ENCODE measurements at places on chromosomes 1 and 21.

DNA sequence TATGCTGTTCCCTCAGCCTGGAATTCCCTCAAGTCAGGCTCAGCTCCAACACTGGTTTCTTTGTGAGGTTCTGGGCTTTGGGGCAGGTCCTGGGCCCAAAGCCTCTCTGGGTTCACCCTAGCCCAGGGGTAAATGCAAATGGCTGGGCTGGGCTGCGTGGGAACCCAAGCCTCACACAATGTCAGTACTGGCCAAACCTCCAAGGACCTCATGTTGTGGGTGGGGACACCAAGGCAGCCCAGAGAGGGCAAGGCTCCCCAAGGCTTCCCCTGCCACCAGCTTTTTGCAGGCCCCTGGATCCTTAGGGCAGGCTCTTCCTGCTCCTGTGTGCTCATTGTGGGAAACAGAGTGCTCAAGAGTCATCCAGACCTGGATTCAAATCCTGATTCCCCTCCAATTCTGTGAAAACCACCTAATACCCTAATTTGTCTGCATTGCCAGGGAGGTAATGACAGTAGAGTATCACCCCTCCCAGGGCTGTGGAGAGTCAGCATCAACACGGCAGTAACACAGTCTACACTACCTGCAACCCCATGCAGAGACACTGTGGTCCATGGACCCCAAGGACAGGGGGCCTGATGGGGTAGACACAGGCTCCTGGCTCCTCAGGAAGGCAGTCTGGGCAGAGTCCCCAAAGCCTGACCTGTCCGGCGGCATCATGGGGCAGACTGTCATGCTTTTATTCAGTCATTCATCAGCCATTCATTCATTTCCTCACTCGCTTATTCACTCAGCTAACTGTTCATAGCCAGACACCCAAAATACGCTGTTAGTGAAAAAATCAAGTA lies 85.7 kb downstream of the DMRTB1 start:
- DNase-seq: no peak

DNA sequence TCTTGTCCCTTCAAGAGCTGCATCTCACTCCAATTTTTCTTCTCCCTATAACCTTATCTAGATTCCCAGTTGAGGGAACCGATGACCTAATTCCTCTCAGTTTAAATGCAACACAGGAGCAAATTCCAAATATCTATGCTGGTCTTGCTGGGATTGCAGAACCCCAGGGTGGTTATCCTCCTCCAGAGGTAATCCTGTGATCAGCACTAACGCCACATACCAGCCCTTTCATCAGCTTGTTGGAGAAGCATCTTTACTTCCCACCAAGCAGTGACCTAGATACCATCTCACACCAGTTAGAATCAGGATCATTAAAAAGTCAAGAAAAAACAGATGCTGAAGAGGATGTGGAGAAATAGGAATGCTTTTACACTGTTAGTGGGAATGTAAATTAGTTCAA lies 52.4 kb downstream of the SAMSN1 start:
- no peak for DNase-seq

DNA sequence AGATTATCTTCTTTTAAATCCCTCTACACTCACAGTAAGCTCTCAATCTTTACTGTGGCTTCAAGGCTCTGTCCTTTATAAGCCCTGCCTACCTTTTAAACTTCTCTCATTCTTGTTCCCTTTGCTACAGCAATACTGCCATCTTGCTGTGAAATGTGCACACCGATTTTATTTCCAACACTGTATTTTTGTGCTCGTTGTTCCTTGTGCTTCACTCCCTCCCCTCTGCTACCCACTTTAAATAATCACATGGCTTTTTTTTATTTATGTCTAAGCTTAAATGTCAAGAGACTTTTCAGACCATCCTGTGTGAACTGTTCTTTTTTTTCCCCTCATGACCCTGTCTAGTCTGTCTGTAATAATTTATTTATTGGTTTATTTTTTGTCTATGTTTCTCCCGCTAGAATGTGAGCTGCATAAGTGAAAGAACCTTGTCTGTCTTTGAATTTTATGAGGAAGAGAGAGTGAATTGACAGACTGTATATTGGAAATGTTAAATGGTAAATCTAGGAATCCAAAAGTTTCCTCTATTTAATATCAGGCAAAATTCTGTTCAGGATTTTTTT lies 45.7 kb downstream of the ABCD3 start:
- DNase-seq: no peak

GRCh38 chr1:179021873-179022272 lies 3.8 kb upstream of the FAM20B start:
- DNase-seq: peak; percentile 37

- DNase-seq: no peak
These were observed 468.2 kb upstream of the VAMP3 start for GRCh38 chr1:7302873-7303272.

DNA sequence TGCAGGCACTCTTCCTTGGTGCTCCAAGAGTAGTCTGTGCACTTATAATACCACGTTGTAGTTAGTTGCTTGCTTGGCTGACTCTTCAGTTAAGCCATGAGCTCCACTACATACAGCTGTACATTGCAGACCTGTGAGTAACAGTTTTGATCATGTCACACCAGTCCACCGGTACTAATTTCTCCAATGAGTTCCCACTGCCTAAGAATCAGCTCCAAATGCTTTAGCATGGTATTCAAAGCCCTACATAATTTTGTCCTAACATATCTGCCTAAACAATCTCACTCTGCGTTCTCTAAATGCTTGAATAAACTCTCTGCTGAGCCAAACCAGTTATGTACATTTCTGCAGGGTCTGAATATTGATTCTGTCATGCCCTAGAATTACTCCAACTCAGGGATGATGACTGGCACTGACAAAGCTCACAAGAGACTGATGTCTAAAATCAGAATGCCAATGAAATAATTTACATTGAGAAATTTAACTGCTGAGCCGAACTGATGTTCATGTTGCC lies 200.7 kb downstream of the LHX8 start:
- no peak for DNase-seq

DNA sequence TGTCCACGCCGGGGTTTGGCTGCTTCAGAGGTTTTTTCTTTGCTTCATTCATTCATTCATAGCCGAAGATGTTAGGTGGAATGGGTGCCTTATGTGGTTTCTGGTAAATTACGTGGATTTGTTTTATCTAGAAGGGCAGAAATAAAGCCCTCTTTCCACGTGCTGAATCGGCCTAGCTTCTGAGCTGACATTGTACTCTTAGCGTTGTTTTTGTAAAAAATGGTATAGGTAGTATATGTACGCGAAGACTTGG lies 1.5 kb downstream of the GALNT2 start:
- no peak for DNase-seq

DNA sequence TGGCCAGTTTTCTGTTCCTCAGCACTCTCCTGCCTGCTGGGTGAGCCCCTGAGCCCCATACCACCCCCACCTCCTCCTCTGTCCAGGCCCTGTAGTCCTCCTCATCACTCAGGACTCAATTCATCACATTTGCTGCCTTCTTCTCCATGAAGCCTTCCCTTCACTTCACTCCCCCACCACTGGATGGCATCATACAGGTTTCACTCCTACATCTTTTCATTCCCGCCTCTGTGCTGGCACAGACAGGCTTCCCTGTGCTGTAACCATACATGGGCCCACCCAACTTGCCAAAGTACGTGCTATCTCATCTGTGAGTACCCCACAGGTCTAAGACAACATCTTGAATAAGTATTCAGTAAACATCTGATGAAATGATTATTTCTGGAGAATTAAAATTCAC lies 56.9 kb downstream of the SLC45A1 start:
- no peak for DNase-seq

DNA sequence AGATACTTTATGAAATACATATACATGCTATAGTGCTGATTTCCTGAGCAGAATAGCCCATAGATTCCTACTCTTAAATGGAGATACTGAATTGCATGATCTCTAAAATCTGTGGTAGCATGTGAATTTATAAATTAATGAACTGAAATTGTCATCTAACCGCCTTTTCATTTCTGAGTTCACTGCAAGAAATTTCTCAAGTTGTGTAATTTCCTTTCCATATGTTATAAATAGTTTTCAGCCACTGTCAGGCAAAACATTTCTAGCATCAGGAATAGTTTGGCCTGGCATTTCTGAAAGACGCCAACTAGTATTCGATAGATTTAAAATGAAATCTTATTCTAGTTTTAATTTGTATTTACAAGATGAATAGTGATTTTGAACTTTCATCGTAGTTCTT lies 310.1 kb downstream of the USH2A start:
- DNase-seq: no peak

DNA sequence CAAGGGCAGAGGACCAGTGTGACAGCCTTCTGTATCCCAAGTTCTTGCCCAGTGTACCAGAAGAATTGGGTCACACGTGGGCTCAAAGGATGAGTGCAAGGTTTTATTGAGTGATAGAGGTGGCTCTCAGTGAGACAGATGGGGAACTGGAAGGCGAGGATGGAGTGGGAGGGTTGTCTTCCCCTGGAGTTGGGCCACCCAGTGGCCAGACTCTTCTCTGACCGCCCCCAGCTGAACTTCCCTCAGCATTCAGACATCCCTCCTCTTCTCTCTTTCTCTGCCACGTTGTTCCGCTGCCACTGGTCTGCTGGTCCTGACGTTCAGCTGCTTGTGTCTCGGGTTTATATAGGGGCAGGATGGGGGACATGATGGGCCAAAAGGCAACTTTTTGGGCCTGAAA lies 150.1 kb upstream of the IVNS1ABP start:
- DNase-seq: no peak

- DNase-seq: peak; percentile 28
These were observed 184.1 kb downstream of the ZSCAN20 start for GRCh38 chr1:33656467-33657005.

DNA sequence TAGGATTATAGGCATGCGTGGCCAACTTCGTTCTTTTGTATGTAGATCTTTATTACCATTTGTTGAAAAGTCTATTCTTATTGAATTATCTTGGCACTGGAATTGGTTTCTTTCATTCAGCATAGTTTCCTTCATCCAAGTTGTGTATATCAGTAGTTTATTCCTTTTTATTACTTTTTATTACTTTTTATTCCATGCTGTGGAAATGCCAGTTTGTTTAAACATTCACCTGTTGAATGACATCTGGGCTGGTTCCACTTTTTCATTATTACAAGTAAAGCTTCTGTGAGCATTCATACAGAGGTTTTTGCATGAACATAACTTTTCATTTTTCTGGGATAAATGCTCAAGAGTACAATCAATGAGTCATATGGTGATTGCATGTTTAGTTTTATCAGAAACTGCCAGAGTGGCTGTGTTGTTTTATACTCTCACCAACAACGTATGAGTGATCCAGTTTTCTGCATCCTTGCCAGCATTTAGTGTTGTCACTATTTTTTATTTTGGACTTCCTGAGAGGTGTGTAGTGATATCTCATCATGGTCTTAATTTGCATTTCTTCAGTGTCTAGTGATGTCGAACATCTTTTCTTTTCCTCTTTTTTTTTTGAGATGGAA lies 28.6 kb downstream of the PTPRU start:
- no peak for DNase-seq

DNA sequence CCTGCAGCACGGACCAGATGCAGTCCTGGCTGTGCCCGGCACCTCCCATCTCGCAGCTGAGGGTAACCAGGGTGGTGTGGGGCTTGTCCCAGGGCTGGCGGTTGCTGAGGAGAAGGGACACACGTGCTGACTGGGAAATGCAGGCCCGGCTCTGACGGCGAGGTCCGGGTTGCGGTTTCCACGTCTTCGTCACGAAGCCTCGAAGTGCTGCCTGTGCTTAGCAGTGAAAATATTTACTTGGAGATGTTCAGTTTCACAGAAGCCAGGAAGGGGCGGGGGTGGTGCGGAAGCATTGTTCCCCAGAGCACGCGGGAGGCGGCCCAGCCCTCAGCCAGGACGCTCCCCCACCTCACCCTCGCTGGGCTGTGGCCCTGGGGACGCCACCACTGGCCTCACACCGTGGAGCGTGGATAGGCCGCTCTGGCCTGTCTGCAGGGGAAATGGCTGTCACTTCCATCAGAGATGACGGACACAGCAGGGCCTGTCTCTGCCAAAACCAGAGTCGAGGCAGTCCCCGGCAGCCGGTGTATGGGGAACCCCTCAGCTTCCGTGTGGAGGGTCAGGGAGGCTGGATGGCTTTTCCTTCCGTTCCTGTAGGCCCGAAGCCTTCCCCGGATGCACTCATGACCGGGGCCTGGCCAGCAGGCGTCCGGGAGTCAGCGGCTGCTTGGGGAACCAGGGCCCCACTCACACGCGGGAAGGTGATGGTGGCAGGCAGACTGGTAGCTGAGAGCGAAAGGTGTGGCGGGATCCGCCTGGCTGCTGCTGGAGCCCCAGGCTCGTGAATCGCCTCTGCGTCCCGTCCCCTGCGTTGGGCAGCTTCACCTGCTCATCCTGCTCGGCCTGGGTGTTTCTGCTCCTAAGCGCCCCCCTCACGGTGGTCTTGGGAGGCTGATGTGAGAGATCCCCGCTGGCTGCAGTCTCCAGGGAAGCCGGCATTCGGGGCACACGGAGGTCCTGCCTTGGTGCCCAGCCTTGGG lies 14.7 kb upstream of the POFUT2 start:
- DNase-seq: no peak

GRCh38 chr1:92968138-92969032 lies 7.1 kb upstream of the DIPK1A start:
- no peak for DNase-seq

DNA sequence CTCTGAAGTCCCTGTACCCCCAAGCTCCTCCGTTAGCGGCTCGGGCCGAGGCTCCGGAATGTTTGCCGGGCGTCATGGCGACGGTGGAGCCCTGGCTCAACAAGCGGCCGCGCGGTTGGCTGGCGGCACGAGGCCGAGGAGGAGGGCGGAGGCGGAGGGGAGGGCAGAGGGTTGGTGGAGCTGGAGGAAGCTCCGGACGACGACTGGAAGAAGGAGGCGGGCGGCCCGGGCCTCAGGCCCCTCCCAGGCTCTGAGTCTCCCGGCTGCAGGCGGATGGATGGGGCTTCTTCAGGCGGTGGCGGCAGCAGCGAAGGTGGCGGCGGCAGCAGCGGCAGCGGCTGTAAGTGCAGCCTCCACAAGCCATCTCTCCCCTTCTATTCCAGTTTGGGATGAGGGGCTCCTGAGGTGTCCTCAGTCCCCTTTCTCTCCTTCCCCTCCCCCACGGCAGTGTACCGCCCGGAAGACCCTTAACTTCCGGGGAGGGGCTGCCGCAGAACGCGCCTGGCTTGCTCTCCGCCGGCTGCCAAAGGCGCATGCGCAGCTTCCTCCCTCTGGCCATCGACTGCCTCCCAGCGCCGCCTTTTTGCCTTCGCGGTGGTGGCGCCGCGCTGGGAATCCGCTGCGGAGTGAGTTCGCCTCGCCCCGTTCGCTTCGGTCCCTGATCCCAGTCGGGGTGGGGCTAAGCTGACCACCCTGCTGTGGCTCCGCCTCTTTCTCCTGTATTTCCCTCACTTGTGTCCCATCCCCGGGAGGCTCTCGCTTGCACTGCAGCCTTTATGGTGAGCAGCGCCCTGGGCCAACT lies at the start of the genes DNAI4 and MIER1:
TSS of gene DNAI4 (minus strand) at position 101 of the 802 bp plus-strand sequence. CDS start at position 76, 25 bp downstream.
TSS of gene MIER1 (plus strand) at position 235 of the 802 bp plus-strand sequence. CDS start at position 274, 39 bp downstream.
- peak; percentile 95 for DNase-seq

GRCh38 chr1:23801338-23801748 lies 789 bp upstream of the GALE start:
- no peak for DNase-seq

GRCh38 chr1:21294266-21294989 lies 4.2 kb upstream of the ECE1 start:
- no peak for DNase-seq

DNA sequence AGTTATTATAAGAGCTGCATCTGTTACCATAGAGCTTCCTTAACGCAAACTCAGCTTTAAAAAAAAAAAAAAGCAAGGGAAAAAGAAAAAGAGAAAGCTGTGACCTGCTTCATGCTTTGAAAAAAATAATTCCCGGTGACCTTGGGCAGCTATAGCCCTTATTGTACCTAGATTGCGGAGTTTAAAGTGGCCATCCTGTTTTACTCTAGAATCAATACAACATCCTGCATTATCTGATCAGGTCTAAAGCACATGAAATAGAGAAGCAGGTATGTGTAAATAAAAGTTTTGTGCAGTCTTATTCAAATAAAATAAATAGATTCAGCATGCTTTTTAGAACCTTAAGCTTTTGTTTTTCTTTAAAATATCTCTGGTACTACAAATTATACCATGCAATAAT lies 126.8 kb upstream of the KIAA1614 start:
- no peak for DNase-seq
